ENCODE measurements at places on chromosomes 2 and 18. TPM values are rescaled to one million over a fixed set of nuclear protein-coding genes. Genes with fewer than 3 reads are reported as not detected.

- no peak for DNase-seq
Measured at GRCh38 chr2:157053876-157054275, 203.6 kb upstream of the GALNT5 start.

DNA sequence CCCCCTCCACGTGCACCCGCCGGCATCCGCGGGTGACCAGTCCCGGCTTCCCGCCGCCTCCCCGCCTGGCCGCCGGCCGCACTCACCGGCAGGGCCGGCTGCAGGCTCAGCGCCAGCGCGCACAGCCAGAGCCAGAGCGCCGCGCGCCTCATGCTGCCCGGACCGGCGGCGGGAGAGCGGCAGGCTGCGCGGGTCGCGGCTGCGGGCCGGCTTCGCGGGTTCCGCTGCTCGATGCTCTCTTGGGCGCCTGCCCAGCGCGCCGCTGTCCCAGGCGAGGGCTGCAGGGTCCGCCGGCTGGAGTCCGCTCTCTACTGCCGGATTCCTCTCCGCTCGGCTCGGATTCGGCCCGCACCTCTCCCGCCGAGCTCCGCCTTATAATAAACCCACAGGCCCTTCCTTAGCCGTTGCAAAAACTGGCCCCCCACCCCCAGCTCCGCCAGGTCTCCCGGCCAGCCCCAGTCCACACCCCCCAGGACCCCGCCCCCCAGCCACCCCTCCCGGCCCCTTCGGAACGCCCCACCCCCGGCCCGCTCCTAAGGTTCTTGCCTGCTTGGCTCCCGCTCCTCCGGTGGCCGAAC, at the start of gene SDC1:
Gene SDC1, minus strand, starts transcription at position 415 of the 578 bp plus-strand sequence. Its CDS starts 263 bp downstream, at position 152.
- DNase-seq = peak; percentile 31

GRCh38 chr2:50624506-50624905, 407.4 kb downstream of the NRXN1 start:
- DNase-seq = no peak

DNA sequence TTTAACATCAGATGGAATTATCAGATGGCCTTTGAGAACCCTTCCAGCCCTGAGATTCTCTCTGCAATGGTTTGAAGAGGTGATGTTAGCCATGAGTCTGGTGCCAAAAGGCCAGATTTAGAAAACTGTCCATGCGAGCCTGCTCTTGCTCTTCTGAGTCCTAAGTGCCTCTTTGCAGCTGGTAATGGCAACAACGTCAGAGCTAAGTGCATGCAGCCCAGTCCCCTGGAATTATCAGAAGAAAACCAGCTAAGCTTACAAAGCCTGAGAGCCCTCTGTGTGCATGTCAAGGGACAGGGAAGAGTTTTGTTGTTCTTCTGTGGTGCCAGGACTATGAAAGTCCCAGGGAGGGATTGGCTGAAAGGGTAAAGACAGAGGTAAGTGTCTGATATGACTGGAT, 89.8 kb downstream of the LOXHD1 start:
- DNase-seq = no peak

DNA sequence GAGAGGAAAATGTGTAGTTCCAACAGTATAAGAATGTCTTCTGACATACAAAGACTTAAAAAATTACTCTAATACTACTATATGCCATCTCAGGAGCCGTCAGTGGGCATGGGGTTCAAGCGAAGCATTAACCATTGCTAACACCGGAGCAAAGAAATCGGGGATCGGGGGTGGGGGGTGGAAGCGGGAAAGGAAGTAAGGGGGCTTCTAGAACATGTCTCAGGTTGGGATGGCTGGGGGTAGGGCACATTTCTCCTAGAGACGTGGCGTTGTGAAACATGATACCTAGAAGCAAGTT, 702 bp downstream of the LMAN1 start:
- DNase-seq = no peak

ZNF804A gene
- not detected for total RNA-seq

MOGAT1 gene
- not detected for total RNA-seq

SPP2 gene
- total RNA-seq = not detected

OR6B2 gene
- not detected for total RNA-seq
